Choroid plexus epithelial cell (primary cell): ENCODE measurements at places on chromosomes 1 and 21.

- peak; percentile 70 for DNase-seq
Observed at GRCh38 chr1:205229399-205229871, 1.7 kb downstream of the TMCC2 start.

GRCh38 chr1:20248971-20249612 is 41.6 kb upstream of the VWA5B1 start:
- no peak for DNase-seq

DNA sequence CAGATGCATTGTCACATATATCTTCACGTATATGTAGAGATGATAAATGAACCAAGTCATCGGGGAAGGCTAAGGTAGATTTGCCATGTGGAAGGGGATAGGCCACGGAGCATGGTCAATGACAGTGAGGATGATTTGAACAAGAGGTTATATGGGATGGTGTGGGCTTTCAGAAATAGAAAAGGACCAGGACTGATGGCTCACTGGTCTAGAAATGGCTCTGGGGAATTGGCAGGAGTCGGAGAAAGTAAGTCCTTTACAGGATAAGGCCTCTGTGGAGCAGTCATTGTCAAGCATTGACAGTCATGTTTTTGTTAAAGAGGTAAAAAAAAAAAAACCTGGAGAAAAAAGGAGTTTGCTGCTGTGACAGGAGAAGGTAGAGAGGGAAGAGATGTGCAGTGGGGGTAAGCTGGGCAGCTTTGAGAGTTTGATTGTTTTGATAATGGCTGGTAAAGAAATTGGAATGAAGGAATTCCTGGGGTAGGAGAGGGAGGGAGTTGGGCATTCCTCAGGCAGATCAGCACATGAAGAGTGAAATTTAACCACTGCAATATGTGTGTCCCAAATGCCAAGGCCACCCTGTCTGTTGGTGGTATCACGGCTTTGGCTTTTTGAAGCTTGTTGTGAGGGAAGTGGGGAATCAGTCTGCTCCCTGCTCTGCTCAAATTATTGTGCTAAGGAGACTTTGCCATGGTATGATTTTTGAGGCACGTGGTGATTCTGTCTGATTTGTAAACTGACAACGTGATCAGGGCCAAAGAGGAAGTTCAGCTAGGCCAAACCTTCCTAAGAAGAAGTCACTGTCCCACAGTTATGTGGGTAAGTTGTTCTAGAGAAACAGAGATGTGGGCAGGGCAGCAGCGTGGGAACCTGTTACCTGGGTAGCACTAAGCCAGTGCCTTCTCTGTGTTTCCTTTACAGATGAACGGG is 26.0 kb downstream of the MACF1 start:
- DNase-seq = no peak

DNA sequence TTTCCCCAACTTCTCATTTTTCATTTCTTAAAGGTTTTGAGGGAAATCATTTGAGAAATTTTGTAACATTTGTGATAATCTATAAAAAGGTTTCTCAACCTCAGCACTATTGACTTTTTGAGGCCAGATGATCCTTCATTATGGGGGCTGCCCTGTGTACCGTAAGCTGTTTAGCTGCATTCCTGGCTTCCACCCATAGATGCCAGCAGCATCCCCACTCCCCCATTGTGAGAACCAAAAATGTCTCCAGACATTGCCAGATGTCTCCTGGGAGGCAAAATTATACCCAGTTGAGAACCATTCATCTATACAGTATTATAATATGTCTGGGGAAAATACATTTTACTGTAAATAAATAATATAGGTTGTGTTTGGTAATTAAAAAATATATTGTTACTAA is 146.0 kb downstream of the PBX1 start:
- no peak for DNase-seq

DNA sequence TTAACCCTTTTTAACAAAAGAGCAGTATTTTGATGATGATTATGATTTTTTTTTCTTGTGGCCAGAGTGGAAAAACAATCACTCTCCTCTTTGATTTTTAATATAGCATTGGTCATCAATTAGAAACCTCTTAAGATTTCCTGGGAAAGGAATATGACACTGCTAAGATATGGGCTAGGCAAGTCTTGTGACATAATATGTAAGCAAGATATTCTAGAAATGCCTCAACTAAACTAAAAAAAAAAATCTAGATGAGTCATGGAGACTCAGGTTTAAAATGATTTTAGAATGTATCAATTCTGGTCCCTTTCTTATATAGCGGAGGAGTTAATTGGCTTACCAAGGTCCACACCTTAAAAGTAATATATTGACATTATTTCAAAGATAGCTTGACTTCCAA is 60.3 kb upstream of the JUN start:
- DNase-seq = peak; percentile 68

- DNase-seq = no peak
Observed at GRCh38 chr1:110778821-110779220, 94.1 kb upstream of the CD53 start.

- DNase-seq = no peak
Observed at GRCh38 chr21:39094087-39094780, 89.0 kb downstream of the PSMG1 start.

DNA sequence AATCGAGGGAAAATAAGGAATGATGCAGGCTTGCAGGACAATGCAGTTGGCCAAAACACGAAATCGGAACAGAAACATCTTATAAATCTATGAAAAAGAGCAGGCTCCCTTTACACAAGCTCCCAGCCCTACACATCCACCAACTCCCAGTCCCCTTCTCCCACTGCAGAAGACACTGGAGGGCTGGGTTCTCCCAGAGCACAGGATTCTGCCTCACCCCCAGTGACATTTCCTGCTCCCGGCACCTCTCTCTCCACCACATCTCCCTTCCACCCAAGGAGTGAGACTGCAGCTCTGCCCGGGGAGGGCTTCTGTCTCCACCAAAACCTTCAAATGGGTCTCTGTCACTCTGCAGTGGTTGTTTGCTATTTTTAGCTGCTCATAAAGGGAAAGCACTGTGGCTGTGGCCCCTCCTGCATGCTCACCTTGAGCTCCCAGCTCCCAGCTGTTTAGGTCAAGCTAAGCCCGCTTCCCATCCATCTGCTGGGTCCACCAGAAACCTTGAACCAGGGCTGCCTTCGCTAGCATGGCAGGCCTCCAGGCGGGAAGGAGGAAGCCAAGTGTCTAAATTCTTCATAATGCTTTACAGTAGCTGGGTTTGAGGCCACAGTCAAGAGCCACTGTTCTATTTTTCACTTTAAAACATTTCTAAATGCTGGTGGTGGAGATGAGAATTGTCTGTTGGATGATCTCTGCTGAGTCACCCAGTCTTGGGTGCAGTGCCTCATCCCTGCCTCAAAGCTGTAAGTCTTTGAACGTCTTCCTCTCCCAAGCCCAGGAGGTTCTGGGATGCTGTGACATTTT is 3.3 kb upstream of the C2CD2 start:
- DNase-seq = peak; percentile 85

DNA sequence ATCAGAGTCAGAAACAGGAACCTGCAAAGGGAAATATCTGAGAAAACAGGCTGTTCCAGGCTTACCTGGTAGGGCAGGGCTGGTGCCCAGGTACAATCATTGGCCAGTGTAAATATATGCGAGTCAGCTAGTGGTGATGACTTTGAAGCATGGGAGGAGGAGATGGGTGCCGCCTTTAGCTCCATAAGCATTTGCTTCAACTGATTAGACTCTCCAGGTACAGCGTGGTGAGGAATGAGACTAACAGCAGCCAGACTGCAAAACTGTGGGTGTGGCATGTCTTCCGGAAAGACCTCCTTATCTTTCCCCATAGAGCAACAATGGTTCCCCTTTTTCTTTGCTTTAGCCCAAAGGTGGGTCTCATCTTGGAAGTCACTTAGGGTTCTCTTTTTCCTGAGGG is 137.2 kb downstream of the LRIG2 start:
- no peak for DNase-seq

GRCh38 chr1:36174713-36175112 is 18.8 kb downstream of the MAP7D1 start:
- no peak for DNase-seq

- DNase-seq = no peak
Observed at GRCh38 chr1:117562581-117563491, 43.0 kb upstream of the TENT5C start.

DNA sequence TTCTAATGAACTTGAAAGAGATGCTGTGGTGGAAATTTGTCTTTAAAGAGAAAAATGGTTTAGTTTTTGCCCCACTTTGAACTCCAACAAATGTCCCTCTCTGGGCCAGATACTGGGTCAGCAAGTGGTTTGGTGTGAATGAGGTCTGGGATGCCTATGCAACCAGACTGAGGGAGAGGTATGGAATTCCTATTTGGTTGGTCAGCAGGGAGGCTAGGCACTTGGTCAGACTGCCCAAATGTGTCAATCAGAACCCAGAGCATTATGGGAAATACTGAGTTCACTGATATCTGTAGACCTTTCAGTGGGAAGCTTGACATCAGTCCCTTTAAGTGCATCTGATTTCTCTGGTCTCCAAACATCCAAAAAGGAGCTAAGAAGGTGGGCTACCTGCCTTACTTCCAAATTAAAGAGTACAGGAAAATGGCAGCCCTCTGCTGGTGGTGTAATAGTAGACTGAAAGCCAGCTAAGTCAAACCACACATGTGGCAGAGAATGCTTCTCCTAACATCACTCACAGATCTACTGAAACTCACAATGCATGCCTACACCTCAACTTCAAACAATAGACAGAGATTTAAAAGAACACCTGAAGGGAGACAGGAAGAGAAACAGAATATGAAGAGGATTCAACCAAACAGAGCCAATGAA is 510.1 kb downstream of the PLA2G4A start:
- no peak for DNase-seq

DNA sequence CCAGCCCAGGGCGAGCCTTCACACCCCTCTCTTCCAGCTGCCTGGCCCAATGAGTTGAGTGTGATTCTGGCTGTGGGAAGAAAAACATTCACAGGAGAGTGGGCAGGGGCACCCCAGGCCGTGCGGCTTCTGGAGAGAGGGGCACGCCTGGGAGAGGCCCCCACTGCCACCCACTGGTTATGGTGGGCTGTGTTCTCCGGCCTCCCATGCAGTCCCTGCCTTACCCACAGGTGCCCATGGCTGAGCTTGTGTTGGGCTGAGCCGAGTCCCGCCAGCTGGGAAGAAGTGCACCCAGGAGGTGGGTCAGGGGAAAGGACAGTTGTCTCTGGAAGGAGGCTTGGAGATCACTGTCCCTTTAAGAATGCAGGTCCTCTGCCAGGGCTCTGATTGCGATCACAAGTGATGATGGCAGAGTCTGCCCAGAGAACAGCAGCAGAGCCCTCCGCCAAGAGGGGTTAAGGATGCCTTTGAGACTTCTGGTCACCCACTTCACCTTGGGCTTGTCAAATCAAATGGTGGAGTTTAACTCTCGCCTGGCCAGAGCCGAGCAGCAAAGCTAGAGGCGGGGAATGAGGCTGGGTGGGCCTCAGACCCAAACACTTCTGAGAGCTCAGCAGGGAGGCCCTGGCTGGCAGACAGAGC is 124.7 kb upstream of the ARHGEF16 start:
- DNase-seq = no peak

DNA sequence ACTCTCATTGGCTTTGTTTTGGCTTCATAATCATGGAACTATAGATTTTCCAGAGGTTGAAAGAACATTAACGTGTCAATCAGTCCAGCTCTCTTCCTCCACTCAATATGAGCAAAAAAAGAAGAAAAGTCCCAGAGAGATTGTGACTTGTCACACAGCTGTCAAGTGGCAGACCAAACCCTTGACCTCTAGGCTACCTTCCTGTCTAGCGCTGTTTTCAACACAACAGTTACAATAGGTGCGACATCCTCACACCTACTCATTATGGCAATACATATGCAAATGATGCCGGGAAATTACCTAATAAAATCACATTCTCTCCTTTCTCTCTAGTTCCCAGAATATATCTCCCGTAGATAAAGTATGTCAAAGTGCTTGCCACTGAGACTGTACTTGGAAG is 1.1 kb downstream of the WARS2 start:
- DNase-seq = no peak

DNA sequence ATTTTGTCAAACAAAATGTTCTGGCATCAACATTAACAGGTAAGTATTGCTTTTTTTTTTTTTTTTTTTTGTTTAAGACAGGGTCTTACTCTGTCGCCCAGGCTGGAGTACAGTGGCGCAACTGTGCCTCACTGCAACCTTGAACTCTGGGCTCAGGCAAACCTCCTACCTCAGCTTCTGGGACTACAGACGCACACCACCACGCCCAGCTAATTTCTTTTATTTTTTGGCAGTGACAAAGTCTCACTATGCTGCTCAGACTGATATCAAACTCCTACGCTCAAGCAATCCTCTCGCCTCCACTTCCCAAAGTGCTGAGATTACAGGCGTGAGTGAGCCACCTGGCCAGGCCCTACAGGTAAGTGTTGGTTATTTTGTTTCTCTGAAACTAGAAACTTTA is 2.4 kb downstream of the TUT4 start:
- DNase-seq = no peak

DNA sequence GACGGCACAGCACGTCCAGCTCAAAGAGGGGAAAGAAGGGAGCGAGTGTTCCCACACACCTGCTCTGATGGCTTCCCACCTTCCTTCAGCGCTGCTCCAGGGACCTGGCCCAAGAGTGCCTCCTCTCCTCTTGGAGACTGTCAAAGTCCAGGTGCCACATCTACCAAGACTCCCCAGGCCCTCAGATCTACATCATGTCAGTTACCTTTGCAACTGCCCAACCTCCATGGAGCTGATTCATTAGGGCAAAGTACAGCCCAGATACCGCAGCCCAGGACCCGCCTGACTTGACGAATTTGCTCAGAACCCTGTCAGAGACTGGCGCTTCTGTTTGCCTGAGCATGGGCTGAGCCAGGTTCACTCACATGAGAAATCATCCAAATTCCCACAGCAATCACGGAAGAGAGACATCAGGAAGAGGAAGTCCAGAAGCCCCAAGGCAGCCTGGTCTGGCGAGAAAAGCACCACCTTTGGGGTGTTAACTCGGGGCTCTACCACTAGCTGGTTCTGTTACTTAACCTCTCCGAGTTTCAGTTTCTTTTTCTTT is at the start of gene SEC16B:
SEC16B (minus strand) TSS at position 234 of the 547 bp plus-strand sequence. CDS start 2,077 bp downstream, outside the sequence.
- DNase-seq = no peak
